Chondrocyte (in vitro differentiated cells): ENCODE measurements at places on chromosomes 5 and 9.

GRCh38 chr9:75448281-75448680 is 360.0 kb downstream of the OSTF1 start:
- DNase-seq: no peak

GRCh38 chr5:1479581-1480188 is 34.4 kb upstream of the SLC6A3 start:
- no peak for DNase-seq

GRCh38 chr9:75116306-75116705 is 28.0 kb downstream of the OSTF1 start:
- no peak for DNase-seq

DNA sequence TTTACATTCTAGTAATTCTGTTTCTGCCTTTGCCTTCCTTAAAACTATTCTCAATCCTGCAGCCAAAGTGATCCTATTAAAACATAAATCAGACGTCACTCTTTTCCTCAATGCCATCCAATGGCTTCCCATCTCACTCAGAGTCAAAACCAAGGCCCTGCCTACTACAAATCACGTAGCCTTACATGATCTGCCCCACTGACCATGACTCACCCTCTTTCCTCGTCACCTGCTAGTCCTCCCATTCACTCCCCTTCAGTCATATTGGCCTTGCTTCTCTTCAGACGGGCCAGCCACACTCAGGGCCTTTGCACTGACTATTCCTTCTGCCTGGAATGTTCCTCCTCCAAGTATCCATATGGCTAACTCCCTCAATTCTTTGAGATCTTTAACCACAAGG is 39.0 kb upstream of the DMXL1 start:
- no peak for DNase-seq

- no peak for DNase-seq
Observed at GRCh38 chr9:9437641-9438040, 1175.2 kb downstream of the PTPRD start.

DNA sequence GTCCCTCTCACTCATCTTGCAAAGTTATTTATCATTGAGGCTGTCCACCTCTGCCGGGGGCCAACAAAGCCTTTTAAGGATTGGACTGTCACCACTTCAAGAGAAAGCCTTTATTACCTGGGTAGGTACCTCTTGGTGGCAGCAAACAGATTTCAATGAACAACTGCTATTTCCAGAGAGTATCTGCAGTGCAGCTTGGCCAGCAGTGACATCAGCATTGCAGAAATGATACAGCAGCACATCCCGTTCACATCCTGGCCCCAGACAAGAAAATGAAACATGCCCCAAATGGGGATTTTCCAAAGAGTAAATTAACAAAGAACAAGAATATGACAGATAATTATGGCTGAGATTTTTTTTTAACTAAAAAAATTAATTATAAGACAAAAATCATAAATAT is 2.3 kb upstream of the SPATA6L start:
- no peak for DNase-seq

DNA sequence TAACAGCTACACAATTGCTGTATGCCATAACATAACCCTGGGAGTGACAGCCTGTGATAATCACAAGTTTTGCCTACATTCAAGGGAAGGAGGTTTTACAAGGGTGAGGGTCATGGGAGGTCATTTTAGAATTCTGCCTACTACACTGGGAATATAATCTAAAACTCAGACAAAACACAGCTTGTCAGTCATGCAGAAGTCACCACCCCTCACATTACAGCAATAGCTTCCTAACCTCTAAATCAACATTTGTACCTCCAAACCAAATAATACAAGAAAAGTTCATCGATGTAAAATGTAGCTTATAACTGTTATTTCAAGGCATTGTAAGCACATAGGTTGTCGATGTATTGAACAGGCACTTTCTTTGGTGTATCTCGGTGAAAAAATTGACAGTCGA is 139.0 kb downstream of the FAM114A2 start:
- DNase-seq: no peak

- DNase-seq: no peak
Observed at GRCh38 chr5:146592352-146592751, 76.4 kb upstream of the GPR151 start.

GRCh38 chr5:14507156-14507941 is 74.2 kb upstream of the OTULINL start:
- DNase-seq: peak; percentile 68
